ENCODE measurements at places on chromosomes 6 and 20. TPM values are rescaled to one million over a fixed set of nuclear protein-coding genes. Genes with fewer than 3 reads are reported as not detected.

DNA sequence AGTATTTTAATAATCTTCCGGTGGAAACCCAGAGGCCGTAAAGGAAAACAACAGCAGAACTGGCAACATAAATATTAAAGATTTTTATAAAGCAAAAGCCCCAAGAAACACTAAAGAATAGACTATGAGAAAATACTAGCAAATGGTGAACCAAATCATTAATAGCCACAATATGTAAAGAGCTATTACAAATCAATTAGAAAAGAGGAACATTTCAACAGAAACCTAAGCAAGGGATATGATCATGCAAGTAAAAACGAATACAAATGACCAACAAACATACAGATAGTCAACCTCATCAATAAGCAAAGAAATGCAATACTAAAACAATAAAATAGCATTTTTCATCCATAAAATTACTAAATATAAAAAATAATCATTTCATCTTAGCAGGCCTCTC lies 3.6 kb downstream of the FBXL4 start:
- no peak overlapping the region for H3K4me3 ChIP-seq
- no peak for DNase-seq
- H3K36me3 ChIP-seq, result no peaks in the 10 kb centered on the region
- H3K27me3 ChIP-seq, result no peaks in the 10 kb centered on the region

- peak overlapping the region; percentile 87 for H3K27ac ChIP-seq
- DNase-seq, result peak; percentile 43
- no peaks in the 10 kb centered on the region for H3K27me3 ChIP-seq
- H3K4me1 ChIP-seq, result peaks cover 58% of the 10 kb centered on the region
- no peak overlapping the region for H3K4me3 ChIP-seq
- no peaks in the 10 kb centered on the region for H3K36me3 ChIP-seq
Measured at GRCh38 chr6:163324688-163325389, 89.7 kb upstream of the QKI start.

- no peak for DNase-seq
- H3K36me3 ChIP-seq, result no peaks in the 10 kb centered on the region
- no peaks in the 10 kb centered on the region for H3K4me1 ChIP-seq
- no peaks in the 10 kb centered on the region for H3K27me3 ChIP-seq
- no peak overlapping the region for H3K4me3 ChIP-seq
Measured at GRCh38 chr20:54004445-54004844, 65.9 kb downstream of the BCAS1 start.

GRCh38 chr6:154766288-154766687 lies 33.1 kb downstream of the SCAF8 start:
- H3K27ac ChIP-seq, result no peak overlapping the region
- H3K4me1 ChIP-seq, result peaks cover 14% of the 10 kb centered on the region
- DNase-seq, result no peak
- no peaks in the 10 kb centered on the region for H3K27me3 ChIP-seq
- no peak overlapping the region for H3K4me3 ChIP-seq
- H3K36me3 ChIP-seq, result no peaks in the 10 kb centered on the region

- H3K27me3 ChIP-seq, result no peaks in the 10 kb centered on the region
- H3K4me3 ChIP-seq, result peak within 1 kb of the TSS; percentile 5
- H3K36me3 ChIP-seq, result no peaks in the 10 kb centered on the region
Measured at GRCh38 chr6:110415086-110415916, at the start of gene DDO. Gene DDO (minus strand): TSS chr6:110415575. CDS start chr6:110413462, 2,113 bp downstream.

DNA sequence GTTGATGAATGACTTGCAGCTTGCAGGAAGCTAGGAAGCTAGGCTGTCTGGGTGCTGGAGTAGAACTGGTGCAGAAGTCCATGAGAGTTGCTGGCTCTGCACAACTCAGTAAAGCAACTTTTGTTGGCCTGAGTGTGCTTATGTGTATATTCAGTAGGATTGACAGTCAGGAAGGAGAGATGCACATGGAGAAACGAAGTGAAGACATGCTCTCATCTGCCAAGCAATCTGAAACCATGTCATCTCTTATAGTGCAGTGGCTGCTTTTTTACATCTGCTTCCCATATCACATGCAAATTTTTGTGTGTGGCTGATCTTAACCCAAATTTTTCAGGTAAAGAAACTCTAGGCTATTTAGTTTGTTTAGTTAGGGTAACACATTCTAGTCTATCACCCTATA lies 252.4 kb upstream of the HS3ST5 start:
- H3K27ac ChIP-seq, result no peak overlapping the region
- no peak overlapping the region for H3K4me3 ChIP-seq
- H3K4me1 ChIP-seq, result no peaks in the 10 kb centered on the region
- H3K27me3 ChIP-seq, result no peaks in the 10 kb centered on the region

DNA sequence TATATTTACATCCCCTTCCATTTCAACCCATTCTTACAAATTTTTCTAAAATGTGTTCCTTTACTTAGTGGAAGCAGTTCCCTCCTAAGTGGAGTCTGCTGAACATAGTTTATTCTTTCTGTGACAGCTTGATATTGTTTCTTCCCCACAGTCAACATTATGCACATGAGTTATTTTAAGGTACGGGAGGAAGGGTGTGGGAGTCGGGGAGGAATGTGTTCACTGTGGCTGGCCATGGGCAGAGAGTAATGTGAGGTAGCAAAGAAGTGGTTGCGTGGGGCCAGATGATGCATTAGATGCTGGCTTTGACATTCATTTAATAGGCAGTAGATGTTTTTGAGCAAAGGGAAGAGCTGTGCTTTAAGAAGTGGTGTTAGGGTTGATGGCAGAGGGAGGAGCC lies 98.5 kb downstream of the ARMC2 start:
- no peaks in the 10 kb centered on the region for H3K27me3 ChIP-seq
- H3K36me3 ChIP-seq, result no peaks in the 10 kb centered on the region
- DNase-seq, result no peak
- H3K4me3 ChIP-seq, result no peak overlapping the region
- H3K4me1 ChIP-seq, result peaks cover 26% of the 10 kb centered on the region

DNA sequence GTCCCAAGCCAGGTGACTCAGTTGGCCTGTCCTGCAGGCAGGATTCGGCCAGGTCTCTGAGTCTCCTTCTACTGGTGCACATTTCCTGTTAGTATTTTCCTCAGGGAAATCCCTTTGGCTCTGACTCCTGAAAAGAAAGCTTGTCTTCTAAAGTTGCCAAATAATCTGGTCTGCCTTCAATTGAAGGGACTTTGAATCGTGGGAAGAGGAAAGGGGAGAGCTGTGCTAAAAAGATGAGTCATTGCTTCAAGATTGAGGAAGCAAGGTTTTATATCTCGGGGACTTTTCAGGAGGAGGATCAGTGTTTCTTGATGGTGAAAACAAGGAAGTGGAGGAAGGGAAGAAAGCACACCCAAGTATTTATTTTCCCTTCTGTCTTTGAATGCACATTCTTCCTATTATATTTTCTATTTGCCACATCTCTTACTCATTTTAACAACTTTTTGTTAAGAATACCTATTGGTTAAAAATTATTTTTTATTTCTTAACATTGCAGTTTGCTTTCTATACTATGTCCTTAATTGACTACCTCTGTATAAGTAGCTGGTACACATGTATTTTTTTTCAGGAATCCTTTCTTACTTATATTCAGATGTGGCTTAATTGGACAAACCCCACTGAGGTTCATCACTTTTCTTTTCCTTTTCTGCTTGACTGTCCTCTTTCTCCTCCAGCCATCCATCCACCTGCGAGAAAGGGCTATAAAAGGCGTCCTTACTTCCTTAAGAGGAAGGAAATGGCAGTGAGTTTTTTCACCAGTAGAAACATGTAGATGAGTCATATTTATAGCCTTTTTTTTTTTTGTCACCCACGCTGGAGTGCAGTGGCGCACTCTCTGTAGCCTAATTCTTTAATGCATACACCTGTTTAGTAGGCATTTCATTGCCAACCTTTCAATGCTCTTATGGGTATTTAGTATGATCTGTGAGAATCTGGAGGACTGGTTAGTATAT lies 15.0 kb upstream of the IFNGR1 start:
- H3K36me3 ChIP-seq, result no peaks in the 10 kb centered on the region
- peaks cover 24% of the 10 kb centered on the region for H3K4me1 ChIP-seq
- H3K4me3 ChIP-seq, result no peak overlapping the region
- peak overlapping the region; percentile 73 for H3K27ac ChIP-seq
- H3K27me3 ChIP-seq, result no peaks in the 10 kb centered on the region

DNA sequence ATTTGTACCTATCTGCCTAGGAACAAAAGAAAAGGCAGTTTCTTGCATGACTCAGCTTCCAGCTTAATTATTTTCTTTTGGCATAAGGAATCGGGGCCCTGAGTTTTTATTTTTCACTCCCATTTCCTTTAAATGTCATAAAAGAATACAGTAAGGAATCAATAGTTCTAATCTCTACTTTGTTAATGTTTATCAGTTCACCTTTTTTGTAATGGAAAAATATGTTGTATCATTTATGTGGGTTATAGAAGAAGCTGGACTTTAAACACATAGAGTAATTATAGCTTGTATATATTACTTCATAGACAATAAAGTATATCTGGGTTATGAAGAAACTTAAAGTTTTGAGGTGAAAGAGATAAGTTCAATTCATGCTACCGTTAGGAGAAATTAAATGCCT lies 1214.8 kb upstream of the GJE1 start:
- H3K4me1 ChIP-seq, result peaks cover 17% of the 10 kb centered on the region
- no peak overlapping the region for H3K4me3 ChIP-seq
- no peak for DNase-seq
- no peaks in the 10 kb centered on the region for H3K27me3 ChIP-seq

DNA sequence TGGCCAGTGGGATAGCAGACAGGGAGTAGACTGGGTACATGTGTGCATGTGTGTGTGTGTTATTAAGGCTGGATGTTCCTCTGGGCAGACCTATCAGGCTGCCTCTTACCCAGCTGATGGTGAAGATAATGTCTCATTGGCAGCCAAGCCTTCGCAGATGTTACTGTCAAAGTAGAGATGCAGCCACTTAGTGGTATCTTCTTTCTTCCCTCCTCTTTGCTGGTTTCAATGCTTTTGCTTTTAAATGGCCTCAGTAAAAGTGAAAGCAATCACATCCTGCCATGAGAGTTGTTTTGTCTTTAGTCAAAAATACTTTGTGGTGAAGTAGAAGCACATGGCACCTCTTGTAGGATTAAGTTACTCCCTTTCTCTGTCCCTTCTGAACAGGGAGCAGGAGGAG lies 57.5 kb downstream of the SNRNP48 start:
- no peak overlapping the region for H3K4me3 ChIP-seq
- H3K4me1 ChIP-seq, result no peaks in the 10 kb centered on the region
- DNase-seq, result no peak
- no peak overlapping the region for H3K27ac ChIP-seq
- no peaks in the 10 kb centered on the region for H3K27me3 ChIP-seq
- no peaks in the 10 kb centered on the region for H3K36me3 ChIP-seq

- no peak overlapping the region for H3K27ac ChIP-seq
- DNase-seq, result no peak
- H3K36me3 ChIP-seq, result no peaks in the 10 kb centered on the region
- H3K27me3 ChIP-seq, result no peaks in the 10 kb centered on the region
- no peak overlapping the region for H3K4me3 ChIP-seq
Measured at GRCh38 chr6:142545147-142545546, 243.3 kb downstream of the ADGRG6 start.

DNA sequence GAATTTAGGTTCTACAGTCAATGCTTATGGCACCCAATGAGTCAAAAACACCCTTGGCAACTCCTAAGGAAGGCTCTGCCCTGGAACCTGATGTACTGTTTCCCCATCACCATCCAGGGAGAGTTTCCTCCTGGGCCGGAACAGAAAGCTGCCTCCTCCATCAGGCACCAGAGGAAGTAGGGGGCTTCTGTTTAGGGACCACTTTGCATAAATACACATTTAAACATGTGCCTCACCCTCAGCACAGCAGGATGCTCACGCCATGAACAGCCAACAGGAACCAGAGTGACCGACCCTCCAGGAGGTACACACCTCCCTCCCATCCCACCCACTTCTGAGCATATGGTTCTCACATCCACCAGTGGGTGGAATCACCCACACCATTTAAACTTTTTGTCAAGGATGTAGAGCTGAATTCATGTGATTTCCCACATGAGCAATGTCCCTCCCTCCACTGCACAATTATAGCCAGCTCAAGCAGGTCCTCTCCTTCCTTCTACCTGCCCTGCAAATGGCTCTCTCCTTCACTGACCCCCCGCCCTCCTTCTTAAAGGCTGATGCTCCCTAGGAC lies 14.8 kb downstream of the DDRGK1 start:
- H3K27ac ChIP-seq, result no peak overlapping the region
- H3K27me3 ChIP-seq, result no peaks in the 10 kb centered on the region
- H3K4me3 ChIP-seq, result no peak overlapping the region
- no peak for DNase-seq

GRCh38 chr20:57807401-57808263 lies 97.8 kb upstream of the PMEPA1 start:
- no peaks in the 10 kb centered on the region for H3K36me3 ChIP-seq
- H3K27me3 ChIP-seq, result no peaks in the 10 kb centered on the region
- no peaks in the 10 kb centered on the region for H3K4me1 ChIP-seq
- H3K27ac ChIP-seq, result no peak overlapping the region

DNA sequence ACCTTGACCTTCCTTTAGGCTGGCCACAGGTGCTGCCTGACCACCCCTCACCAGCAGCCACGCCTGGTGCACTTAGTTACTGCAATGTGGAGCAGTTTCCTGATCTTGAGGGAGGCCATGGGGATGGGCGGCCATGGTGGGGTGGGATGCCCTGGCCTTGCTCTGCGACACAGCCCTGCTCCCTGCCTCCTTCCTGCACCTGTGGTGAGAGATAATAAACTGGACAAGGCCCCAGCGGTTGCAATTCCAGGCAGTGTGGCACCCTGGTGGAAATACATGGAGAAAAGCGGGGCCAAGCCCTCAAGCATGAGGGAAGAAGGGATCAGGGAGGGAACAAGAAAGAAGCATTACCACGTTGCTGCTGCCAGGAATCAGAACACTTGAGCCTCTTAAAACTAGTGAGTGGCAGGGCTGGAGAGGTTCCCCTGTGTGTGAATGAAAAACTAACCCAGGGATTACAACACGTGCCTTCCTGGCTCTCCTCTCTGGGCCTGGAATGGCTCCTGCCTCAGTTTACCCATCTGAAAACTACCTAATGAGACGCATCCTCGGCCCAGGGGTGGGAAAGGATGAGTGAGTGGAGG lies 213.2 kb downstream of the LY86 start:
- DNase-seq, result no peak
- no peak overlapping the region for H3K27ac ChIP-seq
- H3K4me3 ChIP-seq, result no peak overlapping the region
- H3K36me3 ChIP-seq, result no peaks in the 10 kb centered on the region
- H3K27me3 ChIP-seq, result no peaks in the 10 kb centered on the region

GRCh38 chr6:54072635-54073313 lies 38.5 kb upstream of the MLIP start:
- no peak overlapping the region for H3K4me3 ChIP-seq
- no peak overlapping the region for H3K27ac ChIP-seq
- no peaks in the 10 kb centered on the region for H3K36me3 ChIP-seq
- H3K27me3 ChIP-seq, result no peaks in the 10 kb centered on the region
- no peak for DNase-seq

- H3K4me3 ChIP-seq, result no peak overlapping the region
- H3K36me3 ChIP-seq, result no peaks in the 10 kb centered on the region
- no peaks in the 10 kb centered on the region for H3K4me1 ChIP-seq
- H3K27me3 ChIP-seq, result peaks cover 4% of the 10 kb centered on the region
Measured at GRCh38 chr20:44834693-44835092, 24.3 kb upstream of the RIMS4 start.

GRCh38 chr20:45052698-45053429 lies 48.1 kb downstream of the KCNS1 start:
- H3K27ac ChIP-seq, result peak overlapping the region; percentile 68
- peaks cover 29% of the 10 kb centered on the region for H3K4me1 ChIP-seq
- peaks cover 6% of the 10 kb centered on the region for H3K36me3 ChIP-seq
- no peak overlapping the region for H3K4me3 ChIP-seq

Gene PRICKLE4
- 15.5 TPM for total RNA-seq

Gene ULBP2
- total RNA-seq, result 0.22 TPM

Gene TGM3
- total RNA-seq, result not detected

Gene FAM83C
- total RNA-seq, result not detected

Gene NINL
- total RNA-seq, result 11.4 TPM
